ENCODE measurements at places on chromosomes 7 and 10.

GRCh38 chr10:51313773-51314478 lies 239.6 kb downstream of the PRKG1 start:
- no peak for DNase-seq

- no peak for DNase-seq
These were observed 257.1 kb downstream of the GLI3 start for GRCh38 chr7:41979834-41980307.

GRCh38 chr10:34940436-34940835 lies 125.3 kb upstream of the PARD3 start:
- DNase-seq = no peak

DNA sequence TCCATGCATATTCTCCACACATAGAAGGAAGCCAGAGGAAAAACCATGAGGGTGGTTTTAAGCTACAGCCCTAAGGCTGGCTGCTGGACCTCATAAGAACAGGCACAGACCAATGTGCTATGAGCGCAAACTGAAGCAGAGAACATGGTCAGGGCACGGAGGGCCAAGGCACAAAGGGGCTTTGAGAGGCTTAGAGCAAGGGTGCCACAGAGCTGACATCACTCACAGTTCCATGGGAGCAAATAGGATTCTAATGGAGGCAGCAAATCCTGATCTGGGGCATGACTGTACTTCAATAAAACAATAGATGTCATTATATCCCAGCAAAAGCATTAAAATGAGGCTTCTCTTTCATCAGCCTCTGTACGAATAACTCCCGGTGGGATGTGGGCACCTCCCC lies 162.4 kb downstream of the COBL start:
- DNase-seq = no peak

- DNase-seq = no peak
These were observed 54.7 kb downstream of the STEAP1B start for GRCh38 chr7:22445140-22445743.

- DNase-seq = no peak
These were observed 8.7 kb upstream of the KCP start for GRCh38 chr7:128919241-128919640.

DNA sequence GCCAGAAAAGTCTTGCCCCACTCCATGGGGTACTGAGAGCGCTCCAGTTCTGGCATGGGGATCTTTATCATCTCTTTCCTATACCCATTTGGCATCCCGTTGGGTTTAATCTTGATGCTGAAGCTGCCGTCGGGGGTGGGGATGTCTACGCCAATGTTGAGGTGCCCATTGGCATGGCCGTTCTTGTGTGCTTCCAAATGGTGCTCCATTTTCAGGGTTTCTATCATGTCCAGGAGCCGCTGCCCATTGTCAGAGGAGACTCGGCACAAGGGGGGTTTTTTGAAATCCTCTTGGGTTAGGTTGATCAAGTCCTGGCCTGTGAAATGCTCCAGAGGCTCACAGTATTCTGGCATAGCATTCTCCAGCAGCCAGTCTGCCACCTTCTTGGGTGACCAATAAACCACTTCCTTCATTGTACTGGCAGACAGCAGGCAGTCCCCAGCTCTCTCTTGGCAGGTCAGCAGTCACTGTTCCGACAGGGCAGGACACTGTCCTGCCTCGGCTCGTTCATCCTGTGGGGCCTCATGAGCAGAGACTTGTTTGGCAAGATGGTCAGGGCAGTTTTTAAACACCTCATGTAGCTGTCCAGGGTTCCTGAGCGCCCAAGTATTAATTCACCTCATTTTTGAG lies 92.5 kb upstream of the ASAH2 start:
- no peak for DNase-seq

- no peak for DNase-seq
These were observed 107.4 kb downstream of the UBE2H start for GRCh38 chr7:129845178-129845971.

DNA sequence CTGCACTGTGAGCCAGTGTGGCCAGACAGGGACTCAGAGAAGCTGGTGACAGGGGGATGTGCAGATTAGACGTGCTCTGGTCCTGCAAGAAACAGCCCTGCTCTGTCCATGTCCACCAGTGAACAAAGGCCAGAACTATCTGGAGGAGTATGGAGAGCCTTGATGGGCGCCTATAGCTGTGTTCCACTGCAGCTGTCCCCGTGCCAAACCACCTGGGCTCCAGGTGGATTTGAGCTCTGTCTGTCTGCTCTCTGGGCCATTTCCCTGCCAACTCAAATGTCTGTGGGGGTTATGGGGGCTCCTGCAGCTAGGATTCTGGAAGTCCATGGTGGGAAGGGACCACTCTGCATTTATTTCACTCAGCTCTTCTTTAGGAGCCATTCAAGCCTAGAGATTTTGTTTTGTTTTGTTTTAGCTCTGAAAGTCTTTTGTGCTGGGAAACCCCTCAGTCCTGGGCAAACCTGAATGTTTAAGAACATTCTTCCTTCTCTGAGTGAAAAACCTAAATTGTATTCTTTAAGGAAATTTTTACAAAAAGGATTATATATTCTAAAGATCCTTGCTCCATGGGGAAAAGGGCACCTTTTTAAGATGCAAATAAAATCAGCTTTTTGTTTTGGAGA lies 1039.5 kb upstream of the SORCS1 start:
- DNase-seq = no peak

DNA sequence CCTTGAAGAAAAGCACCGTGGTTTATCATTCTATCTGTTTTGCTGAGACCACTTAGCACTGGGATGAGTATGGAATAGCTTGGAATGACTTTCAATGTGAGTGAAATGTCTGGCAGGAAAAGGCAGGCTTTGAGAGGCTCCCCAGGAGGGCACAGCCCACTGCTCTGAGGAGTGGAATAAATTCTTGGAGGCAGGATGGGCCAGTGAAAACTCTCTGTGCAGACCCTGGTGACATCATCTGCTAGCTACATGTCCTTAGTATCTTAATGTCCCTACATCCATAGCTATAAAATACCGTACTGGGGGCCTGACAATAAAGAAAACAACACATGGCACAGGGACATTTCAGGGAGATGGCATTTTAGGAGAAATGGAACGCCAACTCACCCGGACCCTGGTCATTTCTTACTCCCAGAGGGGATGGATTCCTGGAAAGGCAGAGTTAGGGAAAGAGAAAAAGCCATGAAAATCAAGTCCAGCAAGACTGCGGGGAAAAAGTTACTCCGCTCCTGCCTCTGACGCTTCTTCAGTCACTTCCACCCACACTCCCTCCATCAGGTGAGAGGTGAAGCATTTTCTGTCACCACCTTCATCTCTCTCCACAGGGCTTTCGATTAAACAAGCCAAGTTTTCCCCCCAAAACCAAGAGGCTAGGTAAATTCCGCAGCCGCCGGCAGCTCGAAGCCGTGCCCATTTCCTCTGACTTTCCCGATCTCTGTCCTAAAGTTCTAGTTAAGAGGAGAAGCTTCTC lies 991 bp downstream of the ZNF239 start:
- DNase-seq = no peak

DNA sequence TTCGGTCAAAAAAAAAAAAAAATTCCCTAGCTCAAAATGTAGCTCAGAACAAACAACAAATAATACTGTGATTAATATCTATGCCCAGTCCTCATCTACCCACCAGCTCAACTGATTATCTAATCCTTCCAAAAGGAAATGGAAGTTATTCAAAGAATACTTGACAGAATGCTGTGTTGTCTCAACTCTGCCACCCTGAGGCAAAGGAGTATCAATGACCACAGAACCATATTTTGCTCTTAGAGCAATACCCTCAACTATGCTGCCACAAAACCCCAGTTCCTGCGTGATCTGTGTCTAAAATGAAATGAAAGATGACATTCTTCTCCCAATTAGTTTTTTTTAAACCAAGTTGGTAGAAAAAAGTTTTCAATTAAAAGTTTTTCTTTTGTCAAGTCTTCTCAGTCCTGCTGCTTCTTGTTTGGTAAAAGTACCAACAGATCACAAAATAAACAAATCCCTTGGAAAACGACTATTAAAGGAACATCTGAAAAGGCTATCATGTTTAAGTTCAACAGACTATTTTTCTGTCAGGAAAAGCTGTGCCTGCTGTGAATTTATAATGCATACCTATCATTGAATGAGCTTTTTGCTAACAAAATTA lies 21.6 kb downstream of the RBM28 start:
- no peak for DNase-seq

- no peak for DNase-seq
These were observed 13.9 kb upstream of the AQP1 start for GRCh38 chr7:30897770-30898169.

DNA sequence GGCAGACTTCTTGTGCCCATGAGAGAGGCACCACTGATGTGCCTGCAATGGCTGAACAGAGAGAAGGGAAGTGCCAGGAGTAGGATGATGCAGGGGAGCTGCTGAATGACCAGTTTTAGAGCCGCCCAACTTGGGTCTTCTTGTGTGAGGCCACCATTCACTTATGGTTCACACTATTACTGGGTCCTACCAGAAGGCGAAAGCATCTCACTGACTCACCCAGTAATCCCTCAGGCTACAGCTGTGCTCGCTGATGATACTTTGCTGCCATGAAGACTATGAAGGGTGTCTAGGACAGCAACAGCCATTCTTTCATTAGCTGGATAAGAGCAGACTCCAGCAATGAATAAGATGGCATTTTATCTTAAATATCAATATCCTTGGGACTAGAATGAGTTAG lies 47.6 kb downstream of the PLXNA4 start:
- no peak for DNase-seq

GRCh38 chr10:132065491-132066105 lies at the start of gene JAKMIP3:
TSS of gene JAKMIP3 (plus strand) at chr10:132065946. CDS start at chr10:132104809, 38,863 bp downstream.
- DNase-seq = peak; percentile 59

GRCh38 chr10:33347211-33347610 lies 12.7 kb upstream of the NRP1 start:
- no peak for DNase-seq

DNA sequence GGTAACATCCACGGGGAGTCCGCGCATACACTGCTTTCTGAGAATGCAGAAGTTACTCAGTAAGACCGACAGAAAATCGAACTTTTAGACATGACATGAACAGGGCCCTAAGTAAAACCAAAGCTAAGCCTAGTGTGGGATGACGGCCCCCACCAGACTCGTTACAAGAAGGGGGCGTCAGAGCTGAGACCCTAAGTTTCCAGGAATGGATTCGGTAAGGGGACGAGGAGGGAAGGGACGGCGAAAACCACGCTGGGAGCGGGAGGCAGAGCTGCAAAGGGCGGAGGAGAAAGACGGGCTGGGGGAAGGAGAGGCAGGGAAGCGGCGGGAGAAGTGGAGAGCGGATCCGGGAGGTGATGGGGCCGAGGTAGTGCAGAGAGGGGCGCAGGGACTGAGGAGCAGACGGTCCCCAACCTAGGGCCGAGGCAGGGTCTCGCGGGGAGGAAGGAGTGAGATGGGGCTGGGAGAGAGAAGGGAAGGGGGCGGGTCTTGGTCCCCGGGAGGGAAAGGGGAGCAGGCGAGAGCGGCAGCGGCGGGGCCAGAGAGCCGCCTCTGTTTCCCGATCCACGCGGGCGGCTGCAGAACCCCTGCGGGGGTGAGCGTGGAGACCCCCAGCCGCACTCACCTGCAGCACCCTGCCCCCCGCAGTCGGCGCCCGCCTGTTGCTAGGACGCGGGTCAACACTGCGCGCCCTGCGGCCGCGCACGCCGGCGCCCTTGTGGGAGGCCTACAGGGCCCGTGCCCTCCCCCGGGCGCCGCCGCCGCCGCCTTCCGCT lies 513 bp downstream of the ODAD2 start:
- DNase-seq = no peak

DNA sequence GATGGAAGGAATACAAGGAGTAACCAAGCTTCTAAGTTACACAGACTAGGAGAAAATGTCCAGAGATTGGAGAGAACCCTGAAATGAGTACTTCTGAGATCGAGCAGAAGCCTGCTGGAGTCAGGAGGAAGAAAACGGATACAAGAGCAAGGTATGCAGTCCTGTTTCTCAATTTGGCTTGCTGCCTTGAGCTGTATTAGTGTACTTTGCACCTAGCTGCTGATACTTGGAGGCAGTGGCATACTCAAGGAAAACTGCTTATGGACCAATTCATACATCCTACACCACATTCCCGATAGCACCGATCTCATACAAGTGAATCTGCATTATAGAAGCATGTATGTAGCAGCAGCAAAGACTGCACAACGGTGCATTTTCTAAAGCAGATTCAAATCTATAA lies 14.4 kb downstream of the PIP4K2A start:
- no peak for DNase-seq

GRCh38 chr7:158107806-158108205 lies 479.8 kb downstream of the PTPRN2 start:
- no peak for DNase-seq

DNA sequence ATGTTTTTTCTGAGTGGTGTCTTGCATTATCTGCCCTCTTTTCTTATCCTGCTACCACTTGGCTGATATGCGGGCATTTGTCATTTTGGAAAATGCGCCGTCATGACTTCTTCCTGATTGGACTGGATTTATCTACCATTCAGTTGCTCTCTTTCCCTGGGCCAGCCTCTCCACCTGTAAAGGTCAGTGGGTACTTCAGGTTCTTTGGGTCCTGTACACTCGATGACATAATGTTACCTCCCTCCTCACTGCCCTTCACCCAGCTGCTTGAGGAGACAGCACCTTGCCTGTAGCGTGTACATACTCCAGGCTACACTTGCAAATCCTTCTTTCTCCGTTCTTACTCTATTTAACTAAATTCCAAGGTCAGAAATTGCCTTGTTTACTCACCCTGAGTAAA lies 83.7 kb downstream of the RBM33 start:
- DNase-seq = no peak

DNA sequence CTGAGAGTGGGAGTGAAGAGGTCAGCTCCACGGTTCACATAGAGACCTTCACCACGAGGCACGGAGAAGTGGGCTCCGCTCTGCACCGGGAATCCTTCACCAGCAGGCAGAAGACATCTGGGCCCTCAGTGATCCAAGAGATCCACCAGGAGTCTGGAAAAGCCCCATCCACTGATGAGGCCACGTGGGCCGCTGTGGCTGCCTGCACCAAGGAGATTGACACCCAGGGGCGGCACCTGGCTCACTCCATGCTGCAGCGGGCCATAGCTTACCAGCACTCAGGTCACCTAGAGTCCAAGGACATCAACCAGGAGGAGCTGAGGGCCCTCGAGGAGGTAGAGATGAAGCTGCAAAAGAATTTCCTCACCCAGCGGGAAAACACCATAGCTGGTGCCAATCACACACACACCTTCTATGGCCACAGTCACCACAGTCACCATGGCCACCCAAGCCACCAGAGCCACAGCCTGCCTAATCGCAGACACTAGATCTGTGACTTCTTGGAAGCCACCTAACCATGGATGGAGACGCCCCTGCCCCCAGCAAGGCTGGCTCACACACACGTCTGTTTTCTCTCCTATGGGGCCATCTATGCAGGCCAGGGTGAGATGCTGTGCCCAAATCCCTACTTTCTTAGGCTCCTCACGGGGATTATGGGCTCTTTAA lies 694 bp downstream of the C10orf62 start:
- no peak for DNase-seq

DNA sequence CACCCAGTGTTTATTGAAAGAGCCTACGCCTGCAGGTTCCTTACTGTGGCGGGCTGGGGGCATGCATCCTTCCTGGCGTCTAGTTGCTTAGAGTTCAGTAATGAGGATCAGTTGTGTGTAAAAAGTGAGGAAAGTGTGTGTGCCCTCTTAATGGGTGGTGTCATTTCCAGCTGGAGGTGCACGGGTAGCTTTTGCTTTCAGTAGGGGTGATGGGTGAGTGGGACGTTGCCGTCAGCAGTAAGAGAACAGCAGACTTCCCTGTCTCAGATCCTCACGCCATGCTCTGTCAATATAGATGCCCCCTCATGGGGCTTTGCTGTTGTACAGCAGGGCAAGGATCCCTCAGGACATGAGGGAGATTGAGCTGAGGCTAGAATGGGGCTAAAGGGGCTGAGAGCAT lies 352.6 kb upstream of the GALNT17 start:
- no peak for DNase-seq

All from kidney epithelial cell (primary cell).